Activated T-helper 1 cell treated with anti-CD3 and anti-CD28 coated beads, Interleukin-2, amount 50 U/mL, for 16 hours (primary cell): ENCODE measurements at places on chromosomes 4 and X.

GRCh38 chr4:113756005-113756410, 5.5 kb downstream of the CAMK2D start:
- no peak for DNase-seq

DNA sequence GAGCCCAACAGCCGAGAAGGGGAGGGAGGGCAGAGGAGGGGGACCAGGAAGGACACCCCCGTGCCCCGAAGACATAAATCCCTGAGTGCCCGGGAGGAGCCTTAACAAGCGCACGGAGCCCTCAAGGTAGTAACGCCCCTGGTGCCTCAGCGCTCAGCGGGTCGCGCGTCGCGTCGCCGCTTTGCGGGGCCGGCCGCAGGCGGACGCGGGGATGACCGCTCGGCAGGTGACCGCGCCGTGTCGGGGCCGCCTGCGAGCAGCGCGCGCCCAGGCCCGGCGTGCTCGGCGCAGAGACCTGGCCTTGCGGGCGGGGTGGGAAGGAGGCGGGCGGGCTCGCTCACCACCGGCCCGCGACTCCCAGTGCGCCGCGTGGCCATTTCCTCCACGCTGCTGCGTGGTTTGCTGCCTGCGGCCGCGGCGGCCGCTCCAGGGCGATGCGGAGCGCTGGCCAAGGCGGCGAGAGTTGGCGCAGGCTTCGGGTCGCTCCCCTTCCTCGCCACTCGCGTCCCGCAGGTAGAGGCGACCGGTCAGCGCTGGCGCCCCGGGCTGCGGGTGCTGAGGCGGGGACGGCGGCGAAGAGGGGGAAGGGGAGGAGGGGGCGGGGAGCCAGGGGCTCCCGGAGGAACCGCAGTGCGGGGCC, 632 bp downstream of the CCSER1 start:
- DNase-seq = no peak

- DNase-seq = no peak
These were observed 196.3 kb upstream of the SPRY1 start for GRCh38 chr4:123200051-123200940.

GRCh38 chr4:25433966-25434827, 57.1 kb downstream of the ANAPC4 start:
- no peak for DNase-seq

GRCh38 chr4:100649417-100649816, 131.6 kb upstream of the EMCN start:
- no peak for DNase-seq

DNA sequence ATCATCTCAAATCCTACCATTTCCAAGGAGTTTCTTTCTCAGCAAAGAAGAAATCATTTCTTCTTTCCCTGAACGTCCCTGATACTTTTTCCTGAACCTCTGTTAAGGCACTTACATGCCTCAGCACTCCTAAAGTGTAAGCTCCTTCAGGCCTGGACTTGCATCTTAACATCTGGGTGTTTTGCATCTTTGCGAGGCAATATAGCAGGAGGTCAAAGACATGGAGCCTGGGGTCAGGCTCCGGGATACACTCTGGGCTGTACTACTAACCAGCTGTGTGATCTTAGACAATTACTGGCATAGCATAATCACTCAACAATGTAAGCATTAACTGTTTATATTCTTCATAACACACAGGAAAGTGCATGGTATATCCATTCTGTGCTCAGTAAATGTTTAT, 275.5 kb upstream of the BOD1L1 start:
- no peak for DNase-seq
